NCI-H446 treated with DMSO at 0.1 percent for 48 hours (cell line): ENCODE measurements at places on chromosomes 12 and 14.

- no peak for DNase-seq
Observed at GRCh38 chr14:100850841-100851585, 25.1 kb downstream of the MEG3 start.

DNA sequence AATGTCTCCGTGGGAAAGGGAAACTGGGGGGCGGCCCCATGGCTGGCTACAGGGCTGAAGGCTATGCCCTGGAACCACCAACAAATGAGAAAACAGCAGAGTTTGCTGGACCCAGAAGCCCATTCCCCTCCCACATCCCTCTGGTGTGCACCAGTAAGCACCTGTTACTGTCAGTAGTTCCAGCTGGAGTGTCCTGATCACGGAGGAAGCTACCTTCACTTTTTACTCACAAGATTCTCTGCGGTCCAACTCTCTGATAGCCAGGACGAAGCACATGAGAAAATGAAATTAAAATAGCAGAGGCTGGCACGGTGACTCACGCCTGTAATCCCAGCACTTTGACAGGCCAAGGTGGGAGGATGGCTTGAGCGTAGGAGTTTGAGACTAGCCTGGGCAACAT, 22.7 kb upstream of the MEG3 start:
- no peak for DNase-seq

DNA sequence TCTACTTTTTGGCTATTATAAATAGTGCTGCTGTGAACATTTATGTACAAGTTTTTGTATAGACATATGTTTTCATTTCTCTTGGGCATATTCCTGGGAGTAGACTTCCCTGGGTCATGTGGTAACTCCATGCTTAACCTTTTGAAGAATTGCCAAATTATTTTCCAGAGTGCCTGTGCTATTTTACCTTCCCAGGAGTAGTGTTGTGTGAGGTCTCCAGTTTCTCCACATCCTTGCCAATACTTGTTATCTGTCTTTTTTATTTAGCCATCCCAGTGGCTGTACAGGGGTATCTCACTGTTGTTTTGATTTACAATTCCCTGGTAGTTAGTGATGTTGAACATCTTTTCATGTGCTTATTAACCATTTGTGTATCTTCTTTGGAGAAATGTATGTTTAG, 18.9 kb downstream of the UBE3B start:
- no peak for DNase-seq

DNA sequence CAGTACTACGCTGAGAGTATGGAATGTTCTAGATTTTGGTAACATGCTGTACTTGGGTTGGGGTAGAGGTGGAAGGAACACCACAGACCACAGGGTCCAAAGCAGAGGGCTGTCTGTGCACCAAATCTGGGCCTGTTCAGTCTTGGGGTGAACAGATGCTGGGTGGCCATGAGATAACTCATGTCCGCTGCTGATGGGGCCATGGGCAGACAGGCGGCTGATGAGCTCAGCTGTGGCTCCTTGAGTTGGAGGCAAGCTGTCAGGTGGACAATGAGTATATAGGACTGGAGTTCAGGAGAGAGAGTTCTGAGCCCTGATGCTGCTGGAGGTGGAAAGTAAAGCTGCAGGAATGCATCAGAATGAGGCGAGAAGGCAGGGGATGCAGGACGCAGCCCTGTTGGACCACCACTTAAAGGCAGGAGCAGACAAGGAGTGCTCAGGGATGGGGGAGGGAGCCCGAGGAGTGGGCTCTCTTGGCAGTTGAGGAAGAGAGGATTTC, 6.2 kb downstream of the SMIM41 start:
- DNase-seq, result no peak

GRCh38 chr12:97560786-97561618, 98.4 kb downstream of the RMST start:
- DNase-seq, result no peak

DNA sequence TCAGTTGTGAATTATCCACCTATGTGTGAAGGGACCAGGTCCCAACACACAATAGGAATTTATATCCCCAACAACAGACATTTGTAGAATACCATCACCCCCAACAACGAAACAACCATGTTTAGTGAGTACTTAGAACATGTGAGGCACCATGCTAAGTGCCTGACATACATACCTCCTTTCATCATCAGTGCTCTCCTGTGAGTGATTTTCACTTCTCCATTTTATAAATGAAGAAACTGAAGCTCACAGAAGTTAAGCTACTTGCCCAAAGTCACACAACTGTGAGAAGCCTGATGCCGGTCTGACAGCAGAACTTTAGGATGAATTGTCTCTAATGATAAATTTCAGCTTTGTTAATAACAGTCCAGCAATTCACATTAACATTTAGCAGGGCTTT, 35.4 kb downstream of the SPTB start:
- no peak for DNase-seq

DNA sequence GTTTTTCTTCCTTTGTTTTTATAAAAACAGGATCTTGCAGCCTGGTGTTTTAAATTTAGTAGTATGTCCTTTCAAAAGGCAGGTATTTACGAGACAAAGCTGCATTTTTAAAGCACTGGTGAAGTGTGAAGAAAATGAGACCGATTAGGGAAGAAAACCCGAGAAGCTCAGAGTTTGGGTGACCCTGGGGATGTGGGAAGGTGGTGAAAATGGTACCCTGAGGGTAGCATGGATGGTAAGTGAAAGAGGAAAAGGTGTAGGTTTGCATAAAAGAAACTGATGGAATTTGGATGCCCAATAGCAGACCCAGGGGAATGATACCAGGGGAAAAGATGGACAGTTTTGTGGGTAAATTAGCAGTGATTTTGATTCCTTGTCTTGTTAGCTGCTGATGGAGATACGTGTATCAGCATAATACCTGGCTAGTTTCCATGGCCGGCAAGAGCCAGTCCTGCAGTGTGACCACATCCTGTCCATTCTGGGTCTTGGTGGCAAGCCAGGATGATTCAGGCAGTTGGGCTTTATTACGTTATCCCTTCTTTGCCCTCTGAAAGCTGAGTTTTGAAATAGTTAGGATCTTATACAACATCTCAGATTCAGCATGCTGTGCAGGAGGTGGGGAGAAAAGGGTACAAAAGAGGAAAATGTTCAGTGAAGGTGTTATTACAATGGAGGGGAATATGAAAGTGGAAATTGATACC, 8.9 kb downstream of the BICD1 start:
- peak; percentile 15 for DNase-seq

DNA sequence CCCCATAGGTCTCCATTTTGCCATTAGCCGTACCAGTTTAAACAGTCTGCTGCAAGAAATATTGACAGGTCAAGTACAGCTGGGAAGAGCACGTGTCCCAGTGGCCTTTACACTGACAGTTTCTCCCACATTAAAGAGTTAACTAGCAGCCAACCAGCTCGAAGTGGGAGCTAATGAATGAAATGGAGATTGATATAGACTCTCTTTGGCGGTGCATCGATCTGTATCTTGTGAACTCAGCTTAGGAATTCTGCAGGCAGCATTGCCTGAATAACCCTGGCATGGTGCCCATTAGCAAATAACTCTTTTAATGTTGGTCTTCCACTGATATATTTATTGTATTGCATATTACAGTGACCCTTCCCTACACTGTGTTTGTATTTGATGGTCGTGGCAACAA, 319.4 kb downstream of the EGLN3 start:
- no peak for DNase-seq

DNA sequence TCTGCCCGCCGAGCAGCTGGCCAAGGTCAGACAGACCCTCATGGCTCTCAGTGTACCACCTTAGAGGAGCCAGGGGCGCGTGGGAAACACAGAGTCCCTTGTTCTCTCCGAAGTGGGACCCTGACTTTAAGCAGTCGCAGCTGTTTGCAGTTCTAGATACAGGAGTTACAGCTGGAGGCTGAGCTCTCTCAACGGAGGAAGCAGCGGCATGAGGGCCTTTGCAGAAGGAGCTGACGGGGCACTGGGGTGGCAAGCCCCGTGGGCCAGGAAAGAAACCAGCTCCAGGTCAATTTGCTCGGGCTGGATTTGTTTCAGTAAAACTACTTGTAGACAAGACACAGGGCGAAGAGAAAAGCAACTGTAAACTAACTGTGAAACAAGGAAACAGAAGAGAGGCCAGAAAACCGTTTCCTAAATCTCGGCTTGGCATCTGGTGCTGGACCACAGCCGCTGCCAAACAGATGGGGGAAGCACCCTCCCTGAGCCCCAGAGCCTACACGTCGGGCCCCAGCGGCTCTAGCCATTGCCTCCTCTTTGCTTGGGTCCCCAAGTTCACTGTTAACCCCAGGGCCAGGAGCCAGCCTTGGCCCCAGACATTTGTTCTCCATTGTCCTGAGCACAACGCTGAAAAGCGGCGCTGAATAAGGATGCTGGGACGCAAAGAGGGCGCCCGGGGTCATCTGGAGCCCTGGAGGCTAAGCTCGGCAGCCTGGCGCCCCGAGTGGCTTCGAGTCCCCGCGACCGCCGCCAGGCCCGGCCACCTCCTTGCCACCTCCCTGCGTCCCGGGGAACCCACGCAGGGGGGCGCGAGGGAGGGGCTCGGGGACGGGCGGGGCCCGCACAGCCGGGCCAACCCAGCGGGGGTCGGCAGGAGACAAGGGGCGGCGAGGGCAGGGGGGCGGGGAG, 914 bp upstream of the PACS2 start:
- peak; percentile 45 for DNase-seq

GRCh38 chr14:31206536-31207286, 882 bp downstream of the HECTD1 start:
- no peak for DNase-seq

DNA sequence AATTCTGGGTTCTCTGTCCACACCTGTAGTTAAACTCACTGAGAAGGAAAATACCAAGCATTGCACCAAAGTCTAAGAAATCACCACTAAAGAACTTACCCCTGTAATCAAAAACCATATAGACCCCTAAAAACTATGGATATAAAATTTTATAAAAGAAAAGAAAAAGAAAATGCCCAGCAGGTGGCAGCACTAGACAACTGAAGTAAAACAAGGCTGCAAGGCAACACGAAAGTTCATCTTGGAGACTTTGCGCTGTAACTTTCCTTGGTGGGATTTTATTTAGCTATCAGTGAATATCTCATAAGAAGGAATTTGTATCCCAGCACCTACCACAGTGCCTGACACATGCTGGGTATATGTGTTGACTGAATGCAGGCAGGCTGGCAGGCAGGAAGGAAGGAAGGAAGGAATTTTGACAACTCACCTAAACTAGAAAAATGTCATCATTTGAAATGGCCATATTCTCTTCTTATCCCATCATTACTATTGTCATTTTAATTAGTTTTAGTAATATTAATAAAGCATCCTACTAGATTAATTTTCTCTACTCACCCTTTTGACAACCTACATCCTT, 68.2 kb upstream of the ETV6 start:
- peak; percentile 39 for DNase-seq

GRCh38 chr12:7460375-7461259, 16.7 kb upstream of the CD163L1 start:
- no peak for DNase-seq

GRCh38 chr12:117282490-117282889, 78.9 kb downstream of the NOS1 start:
- DNase-seq, result no peak

GRCh38 chr14:27078191-27078590, 480.4 kb upstream of the NOVA1 start:
- DNase-seq, result no peak

DNA sequence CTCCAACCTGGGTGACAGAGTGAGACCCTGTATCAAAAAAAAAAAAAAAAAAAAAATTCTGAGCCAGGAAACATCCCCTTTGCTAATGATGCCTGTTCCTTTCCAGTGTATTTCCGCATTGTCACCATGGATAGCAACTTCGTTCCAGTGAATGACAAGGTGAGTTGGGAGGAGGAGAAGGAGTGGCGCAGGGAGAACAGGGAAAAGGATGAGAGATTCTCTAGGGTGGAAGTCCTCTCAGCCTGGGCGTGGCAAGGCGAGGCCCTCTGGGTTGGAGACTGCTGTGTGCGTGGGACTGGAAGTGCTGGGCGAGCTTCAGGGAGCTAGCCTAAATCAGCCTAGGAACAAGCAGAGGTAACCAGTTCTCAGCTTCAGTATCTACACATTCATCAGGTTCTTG, 7.2 kb downstream of the A2ML1 start:
- DNase-seq, result no peak

- no peak for DNase-seq
Observed at GRCh38 chr14:85239791-85240190, 290.2 kb upstream of the FLRT2 start.

GRCh38 chr14:20603813-20604690, 12.9 kb upstream of the RNASE12 start:
- DNase-seq, result peak; percentile 69

DNA sequence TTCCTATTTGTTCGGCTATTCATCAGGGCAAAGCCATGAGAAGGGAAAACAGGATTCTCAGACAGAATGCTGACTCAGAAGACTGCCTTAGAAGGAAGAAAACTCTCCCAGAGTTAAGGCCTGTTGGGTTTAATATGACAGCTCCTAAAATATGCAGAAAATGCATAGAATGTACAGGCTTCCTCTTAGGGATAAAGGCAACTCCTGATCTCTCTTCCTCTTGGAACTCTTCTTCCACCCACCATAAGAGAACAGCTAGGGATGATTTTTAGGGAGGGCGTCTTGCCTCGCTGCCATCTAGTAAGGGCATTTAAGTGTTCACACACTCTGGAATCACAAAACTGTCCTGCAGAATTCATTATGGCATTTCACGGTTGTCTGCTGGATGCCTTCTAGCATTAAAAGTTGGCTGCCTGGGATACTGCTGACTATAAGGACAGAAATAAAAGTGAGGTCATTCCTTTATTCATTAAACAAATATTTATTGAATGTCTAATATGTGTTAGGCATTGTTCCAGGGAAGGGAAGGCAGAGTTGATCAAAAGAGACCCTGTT, 73.7 kb downstream of the DCAF5 start:
- DNase-seq, result no peak

DNA sequence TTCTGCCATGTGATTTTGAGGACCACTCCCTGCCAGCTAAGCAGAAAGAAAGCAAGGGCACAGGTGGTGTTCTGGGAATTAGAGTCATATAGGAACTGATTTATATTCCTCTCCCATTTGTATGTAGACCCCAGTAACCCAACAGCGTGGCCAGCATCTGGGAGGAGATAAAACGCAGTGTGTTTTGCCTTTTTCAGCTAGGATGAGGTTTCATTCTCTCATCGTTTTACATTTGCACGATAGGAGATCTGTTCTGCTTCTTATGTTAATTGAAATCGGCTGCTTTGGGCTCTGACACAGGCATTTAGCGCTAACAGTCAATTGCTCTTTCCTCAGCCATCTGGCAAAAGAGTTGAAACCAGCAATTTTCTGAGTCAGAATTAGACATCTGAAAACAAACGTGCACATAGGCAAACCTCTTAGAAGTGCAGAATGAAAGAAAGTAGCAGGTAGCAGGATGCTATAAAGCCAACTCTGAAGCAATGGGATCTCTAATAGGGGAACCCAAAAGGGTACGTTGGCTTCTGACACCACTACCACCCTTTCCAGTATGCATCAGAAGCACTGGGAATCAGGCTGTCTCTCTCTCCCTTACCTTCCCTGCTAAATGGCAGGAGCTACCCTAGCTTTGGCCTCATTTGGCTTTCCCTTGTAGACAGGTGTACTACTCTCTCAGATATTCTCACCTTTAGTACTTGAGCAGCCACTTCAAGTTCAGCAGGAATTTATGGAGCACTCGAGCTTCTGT, 219.1 kb downstream of the PHLDA1 start:
- DNase-seq, result peak; percentile 76

- no peak for DNase-seq
Observed at GRCh38 chr14:61992139-61992538, 229.9 kb downstream of the SNAPC1 start.

GRCh38 chr14:100654814-100655740, 67.9 kb upstream of the BEGAIN start:
- no peak for DNase-seq
